AG10803 (cell line): ENCODE measurements at places on chromosomes 1 and 21.

DNA sequence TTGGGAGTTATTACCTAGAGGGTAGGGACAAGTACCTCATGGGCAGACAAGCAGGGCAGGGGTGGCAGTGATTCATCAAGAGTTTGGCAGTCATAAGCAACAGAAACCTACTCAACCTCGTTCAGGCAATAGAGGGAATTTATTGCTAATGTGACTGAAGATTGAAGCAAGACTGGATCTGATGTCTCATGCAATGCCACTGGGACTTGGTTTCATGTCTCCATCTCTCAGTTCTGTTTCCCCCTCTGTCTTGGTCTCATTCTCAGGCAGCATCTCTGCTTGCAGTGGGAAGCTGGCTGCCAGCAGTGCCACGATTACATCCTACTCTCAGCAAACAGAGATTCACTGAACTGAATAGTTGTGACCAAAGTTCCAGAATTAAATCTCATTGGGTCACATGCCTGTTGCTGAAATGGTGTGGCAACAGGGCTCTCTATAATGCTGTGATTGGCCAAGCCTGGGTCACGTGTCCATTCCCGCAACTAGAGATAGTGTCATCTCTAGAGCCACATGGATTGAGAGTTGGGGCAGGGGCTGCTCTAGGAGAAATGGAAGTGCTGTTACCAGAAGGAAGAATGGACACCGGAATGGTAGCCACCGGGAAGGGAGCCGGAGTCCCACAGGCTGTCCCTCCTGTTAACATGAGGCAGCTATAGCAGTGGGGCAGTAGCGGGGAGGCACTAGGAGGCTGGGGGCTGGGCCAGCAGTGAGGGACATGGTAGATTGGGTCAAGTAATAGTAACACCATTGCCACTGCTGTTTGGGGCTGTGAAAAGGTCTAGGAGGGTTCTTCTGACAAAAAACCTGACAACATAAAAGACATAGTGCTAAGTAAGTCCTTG lies 3.9 kb upstream of the CDC42 start:
- peak; percentile 40 for DNase-seq

DNA sequence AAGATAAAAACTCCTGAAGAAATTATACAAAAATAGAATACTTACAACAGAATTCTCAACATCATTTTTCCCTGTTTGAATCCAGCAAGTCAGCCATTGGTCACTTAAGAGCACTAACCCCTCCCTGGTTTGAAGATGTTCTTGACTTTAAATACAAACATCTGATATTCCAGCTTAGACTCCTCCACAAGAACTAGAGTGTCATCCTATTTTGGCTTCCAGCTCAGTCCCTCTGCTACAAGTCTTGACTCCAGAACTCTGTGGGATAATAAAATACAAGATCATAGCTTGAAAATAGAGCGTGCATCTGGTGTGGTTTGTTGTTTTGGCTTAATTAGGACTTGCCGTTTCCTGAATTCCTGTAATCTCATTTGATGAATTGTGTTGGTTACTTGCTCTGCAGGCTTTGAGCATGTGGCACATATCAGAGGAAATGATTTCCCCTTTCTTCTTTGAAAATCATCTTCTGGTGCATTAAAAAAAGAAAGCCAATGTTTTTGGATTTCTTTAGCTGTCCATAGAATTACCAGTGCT lies 63.7 kb upstream of the DPT start:
- DNase-seq = peak; percentile 30

- peak; percentile 93 for DNase-seq
Measured at GRCh38 chr1:10724948-10725847, 71.2 kb downstream of the CASZ1 start.

GRCh38 chr1:38997901-38998190 lies 6.8 kb downstream of the AKIRIN1 start:
- peak; percentile 7 for DNase-seq

DNA sequence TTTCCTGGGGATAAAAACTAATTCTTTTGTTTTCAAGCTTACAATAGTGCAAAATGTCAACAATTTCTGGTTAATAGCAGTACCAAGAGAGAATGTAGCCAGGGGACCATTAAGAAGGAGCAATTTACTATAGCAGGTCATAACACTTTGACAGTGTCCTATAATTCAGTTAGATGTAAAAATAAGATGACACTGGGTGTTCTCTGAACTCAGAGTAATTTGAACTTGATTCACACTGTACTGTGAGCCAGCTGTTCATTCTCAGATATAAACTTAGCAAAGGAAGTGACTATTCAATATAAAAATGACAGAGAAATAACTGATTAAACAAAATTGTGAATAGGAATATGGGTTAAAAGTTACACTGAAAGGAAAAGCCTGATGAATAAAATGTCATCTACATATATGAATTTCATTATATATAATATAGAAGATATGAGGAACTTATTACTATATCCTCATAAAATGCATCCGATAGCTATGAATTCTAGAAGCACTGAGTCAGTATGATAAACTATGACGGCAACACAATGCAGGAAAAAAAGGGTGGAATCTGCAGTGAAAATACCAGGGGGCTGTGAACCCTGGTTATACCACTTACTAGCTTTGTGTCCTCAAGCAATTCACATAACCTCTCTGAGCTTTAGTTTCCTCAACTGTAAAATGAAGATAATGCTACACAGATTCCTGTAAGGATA lies 135.9 kb downstream of the ACBD6 start:
- DNase-seq = no peak

DNA sequence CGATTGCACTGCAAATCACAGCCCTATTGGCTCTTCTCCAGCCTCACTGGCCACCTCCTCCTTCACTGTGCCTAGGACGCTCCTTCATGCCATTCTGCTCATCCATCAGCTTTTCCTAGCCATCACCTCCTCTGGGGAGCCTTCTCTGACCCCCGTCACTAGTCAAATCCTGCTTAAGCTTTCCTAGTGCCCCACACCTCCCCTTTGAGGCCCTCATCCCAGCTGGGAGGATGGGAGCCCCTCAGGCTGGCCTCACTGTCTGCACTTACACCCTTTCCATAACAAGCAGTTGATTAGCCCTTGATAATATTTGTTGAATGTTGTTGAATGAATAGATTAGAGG lies 50.7 kb downstream of the KLHDC7A start:
- no peak for DNase-seq

- DNase-seq = no peak
Measured at GRCh38 chr1:26542771-26543451, 13.3 kb downstream of the RPS6KA1 start.

GRCh38 chr1:76158126-76158525 lies 83.6 kb downstream of the ST6GALNAC3 start:
- DNase-seq = no peak

DNA sequence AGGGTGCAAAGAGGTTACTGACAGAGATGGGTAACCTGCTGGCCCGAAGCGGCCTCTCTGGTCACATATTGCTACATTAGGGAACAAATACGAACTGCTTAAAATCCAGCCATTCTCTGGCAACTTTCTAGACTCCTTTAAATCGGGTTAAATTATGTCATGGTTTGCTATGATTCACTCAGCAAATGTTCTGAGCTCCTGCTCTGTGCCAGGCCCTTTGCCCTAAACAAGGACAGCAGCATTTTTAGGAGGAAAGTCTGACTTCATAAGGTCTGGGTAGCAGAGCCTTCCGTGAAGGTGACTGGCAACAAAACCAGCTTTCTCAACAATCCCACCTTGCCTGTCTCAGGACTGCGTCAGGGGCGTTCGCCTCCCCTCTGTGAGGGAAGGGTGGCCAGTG lies 15.4 kb downstream of the ZP4 start:
- no peak for DNase-seq

DNA sequence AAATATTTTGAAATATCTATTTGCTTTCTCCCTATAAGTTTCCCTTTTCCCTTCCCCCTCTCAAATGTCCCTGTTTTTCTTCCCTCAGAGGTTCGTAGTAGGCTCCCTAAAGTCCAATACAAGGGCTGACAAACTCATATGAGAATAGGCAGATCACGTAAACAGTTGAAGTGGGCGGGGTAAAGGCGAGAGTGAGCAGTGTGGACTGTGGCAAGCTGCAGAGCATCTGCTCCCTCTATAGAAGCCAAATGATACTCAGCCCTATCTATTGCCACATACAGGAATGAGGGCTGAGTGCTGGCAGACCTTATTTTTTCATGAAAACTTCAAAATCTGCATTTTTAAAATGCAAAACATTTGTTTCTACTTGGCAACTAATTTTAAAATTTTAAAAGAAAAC lies 26.3 kb downstream of the PRDX6 start:
- DNase-seq = peak; percentile 51

- peak; percentile 45 for DNase-seq
Measured at GRCh38 chr1:210072129-210072528, 134.1 kb downstream of the SYT14 start.

- DNase-seq = no peak
Measured at GRCh38 chr1:207798847-207799246, 47.0 kb downstream of the CD46 start.

- peak; percentile 100 for DNase-seq
Measured at GRCh38 chr21:41612674-41613532, 104.9 kb upstream of the TMPRSS2 start.

DNA sequence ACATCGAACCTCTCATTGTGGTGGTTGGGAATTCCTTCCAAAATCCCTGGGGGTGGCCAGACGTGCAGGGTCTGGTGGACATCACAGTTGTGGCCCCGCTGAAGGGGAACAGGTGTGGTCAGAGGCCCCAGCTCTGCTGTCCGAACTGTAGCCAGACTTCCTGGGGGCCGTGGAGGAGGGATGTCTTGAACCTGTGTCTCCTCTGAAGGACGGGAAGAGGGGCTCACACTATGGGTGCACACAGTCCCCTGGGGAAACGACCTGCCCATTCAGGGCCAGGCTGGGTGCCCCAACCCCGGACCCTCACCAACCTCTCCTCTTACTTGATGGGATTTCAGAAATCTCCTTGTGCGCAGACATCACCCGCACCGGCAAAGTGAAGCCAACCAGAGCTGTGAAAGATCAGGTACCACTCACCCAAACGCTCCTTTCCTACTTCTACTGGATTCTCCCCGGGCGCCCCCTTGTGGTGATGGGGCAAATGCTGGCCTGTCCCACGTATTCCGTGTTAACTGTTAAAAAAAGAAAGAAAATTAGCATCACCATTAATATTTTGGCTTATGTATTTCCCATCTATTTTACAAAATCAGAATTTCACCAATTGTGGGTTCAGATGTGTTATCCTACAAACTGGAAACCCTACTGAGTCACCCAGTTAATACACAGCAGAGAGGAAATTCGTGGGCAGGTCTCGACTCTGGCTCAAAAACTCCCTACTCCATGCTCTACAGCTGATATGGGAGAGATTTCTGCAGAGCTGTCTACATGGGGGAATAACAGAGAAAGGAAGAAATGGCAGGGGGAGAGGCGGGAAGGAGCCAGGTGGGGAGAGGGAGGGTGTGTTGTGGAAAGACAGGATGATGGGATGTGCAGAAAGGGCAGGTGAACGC lies 28.1 kb downstream of the PADI4 start:
- DNase-seq = peak; percentile 53

DNA sequence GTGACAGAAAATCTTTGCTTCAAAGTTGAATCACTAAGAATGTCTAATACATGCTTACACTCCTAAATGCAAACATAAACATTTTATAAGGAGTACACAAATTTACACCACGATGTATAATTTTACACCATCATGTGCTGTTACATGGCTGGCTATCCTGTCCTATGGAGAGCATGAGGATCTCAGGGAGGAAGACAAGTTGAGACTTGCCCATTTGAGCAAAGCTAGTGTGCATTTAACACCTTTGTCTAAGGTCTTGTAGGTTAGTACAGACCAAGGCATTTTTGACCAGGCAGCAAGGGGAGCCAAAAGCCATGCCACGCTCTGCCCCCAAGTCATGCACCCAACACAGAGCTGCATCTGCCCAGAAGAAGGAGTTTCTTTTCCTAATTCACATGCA lies 14.5 kb upstream of the COG2 start:
- DNase-seq = no peak

DNA sequence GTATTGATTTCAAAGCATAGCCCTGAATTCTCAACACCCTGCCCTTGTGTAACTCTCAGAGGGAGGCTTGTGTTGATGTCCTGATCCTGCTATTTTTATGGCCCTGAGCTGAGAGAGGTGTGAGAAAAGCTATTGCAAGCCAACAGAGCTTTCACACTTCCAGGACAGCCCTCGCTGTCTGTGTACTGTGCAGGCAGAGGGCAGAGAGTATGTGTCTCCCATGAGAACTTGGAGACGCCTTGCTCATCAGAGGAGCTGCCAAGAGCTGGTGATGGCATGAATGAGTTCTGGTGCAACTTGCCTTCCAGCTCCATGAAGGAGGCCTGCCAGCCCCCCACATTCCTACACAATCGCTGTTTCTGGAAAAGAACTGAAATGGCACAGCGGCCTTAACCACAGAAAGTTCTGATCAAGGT lies 144.1 kb upstream of the AJAP1 start:
- DNase-seq = no peak

- no peak for DNase-seq
Measured at GRCh38 chr1:166029196-166029945, 137.4 kb downstream of the FAM78B start.

DNA sequence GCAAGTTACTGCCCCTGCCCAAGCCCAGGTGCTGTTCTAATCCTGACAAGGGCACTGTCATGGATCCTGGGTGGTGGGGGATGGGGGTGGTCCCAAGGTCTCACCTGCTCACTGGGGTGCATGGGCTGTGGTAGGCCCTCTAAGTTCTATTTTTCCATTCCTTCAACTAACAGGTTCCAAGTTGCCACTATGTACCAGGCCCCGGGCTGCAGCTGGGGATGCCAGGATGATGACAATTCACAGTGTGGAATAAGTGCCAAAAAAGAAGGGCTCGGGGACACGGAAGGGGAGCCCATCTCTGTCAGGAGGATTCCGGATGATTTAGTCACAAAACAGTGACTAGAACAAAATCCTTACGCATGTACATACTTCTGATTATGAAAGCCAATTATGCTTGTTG lies 76.0 kb downstream of the STUM start:
- peak; percentile 70 for DNase-seq

- no peak for DNase-seq
Measured at GRCh38 chr1:186806477-186806876, 22.3 kb upstream of the PLA2G4A start.

DNA sequence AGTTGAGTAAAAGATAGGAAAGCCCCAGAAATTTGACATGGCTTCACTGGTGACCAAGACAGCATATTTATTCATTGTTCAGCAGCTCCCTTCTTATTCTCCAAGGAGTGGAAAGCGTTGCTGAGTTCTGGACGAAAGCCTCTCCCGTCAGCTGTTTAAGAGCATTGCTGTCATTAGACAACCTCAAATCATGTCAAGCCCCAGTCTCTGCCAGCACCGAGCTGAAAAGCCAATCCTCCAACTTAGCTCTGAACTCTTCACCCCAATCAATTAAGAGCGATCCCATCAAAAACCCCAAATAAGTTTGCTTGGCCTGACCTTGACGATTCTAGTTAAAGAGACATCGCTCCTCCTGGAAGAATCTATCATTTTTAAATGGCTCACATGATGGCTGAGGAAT lies 110.8 kb downstream of the PLPP3 start:
- no peak for DNase-seq

- DNase-seq = no peak
Measured at GRCh38 chr21:42538479-42539275, 25.0 kb downstream of the SLC37A1 start.

- DNase-seq = no peak
Measured at GRCh38 chr1:233328142-233328921, 808 bp downstream of the MAP3K21 start.

- DNase-seq = no peak
Measured at GRCh38 chr1:227577500-227577899, 14.1 kb downstream of the ZNF678 start.
